Cerebellum (tissue), 4 donors: ENCODE measurements at places on chromosomes 1 and 21. TPM values are rescaled to one million over a fixed set of nuclear protein-coding genes. Genes with fewer than 3 reads are reported as not detected.

TNFRSF18 gene
- total RNA-seq: not detected

KCNJ9 gene
- total RNA-seq: 12.0 TPM

DNA sequence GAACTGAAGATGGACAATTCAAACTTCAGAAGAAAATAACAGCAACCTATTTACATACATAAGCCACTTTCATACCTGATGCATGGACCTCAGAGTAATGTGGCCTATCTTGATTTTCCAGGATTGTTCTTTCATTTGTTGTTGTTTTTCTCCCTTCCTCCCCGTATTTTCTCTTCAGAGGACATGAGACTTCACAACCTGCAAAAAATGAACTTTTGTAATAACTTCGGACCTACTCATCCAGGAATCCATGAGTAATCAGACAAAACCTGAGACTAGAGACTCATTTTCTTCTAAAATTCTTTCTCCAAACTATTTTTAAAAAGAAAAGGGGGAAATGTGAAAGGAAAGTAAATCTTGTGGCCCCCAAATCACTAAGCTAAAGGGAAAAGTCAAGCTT, 17.6 kb upstream of the PLA2G5 start:
- DNase-seq: no peak

DNA sequence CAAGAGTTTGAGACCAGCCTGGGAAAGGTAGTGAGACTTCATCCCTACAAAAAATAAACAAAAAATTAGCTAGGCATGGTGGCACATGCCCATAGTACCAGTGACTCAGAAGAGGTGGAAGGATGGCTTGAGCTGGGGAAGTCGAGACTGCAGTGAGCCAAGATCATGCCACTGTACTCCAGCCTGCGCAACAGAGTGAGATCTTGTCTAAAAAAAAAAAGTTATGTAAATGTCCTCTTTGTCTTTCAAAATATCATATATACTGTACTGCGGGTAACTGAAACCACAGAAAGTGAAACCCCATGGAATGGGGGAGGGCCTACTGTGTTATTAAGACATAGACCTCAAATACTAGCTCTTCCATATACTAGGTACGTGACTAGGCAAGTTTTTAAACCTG, 20.8 kb downstream of the ACADM start:
- DNase-seq: no peak

HUNK gene
- total RNA-seq: 19.3 TPM

DNA sequence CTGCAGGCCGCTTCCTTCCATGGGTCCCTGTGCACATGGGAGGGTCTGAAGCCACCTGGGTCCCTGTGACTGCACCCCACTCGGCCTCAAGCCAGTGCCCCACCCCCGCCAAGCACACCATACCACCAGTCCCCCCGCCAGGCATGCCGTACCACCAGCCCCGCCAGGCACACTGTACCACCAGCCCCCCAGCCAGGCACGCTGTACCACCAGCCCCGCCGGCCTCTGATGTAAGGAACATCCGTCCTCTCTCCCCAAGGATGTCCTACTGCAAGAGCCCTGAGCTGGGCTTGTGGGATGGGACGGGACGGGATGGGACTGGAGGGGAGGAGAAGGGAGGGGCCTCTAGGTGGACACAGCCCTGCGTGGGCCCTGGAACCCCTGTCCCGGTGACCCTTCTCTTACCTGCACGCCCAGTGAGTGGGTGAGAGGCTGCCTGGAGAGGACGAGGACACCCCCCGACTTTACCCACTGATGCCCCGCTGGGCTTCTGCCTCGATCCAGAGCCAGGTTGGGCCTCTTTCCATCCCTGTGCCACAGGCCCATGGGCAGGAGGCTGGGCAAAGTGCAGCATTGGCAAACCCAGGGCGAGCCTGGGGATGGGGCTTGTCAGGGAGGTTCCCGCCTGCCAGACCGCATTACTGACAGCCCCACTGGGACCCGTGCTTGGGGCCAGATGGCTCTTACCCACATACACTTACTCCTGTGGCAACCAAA, 40.8 kb upstream of the COL6A1 start:
- no peak for DNase-seq

DNA sequence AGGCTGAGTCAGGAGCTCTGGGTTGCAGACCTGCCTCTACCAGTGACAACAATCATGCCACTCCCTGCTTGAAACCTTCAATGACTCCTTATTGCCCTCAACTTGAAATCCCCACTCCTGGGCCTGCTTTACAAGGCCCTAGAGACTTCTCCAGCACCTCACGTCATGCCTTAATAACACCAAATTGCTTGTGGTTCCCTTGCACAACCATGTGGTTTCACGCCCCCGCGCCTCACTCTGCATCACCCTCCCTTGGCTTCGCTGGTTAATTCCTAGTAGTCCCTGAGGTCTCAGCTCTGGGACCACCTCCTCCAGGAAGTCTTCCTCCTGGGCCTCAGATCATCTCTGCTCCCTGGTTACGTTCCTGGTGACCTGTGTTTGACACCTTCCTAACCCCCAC, 33.0 kb downstream of the EPHA2 start:
- no peak for DNase-seq

- no peak for DNase-seq
These were observed 11.4 kb upstream of the BCAR3 start for GRCh38 chr1:93692983-93693591.

- DNase-seq: no peak
These were observed 2.8 kb upstream of the ECE1 start for GRCh38 chr1:21292984-21293536.

GRCh38 chr1:185566995-185567394, 167.2 kb upstream of the HMCN1 start:
- no peak for DNase-seq

MXRA8 gene
- 18.2 TPM for total RNA-seq

DNA sequence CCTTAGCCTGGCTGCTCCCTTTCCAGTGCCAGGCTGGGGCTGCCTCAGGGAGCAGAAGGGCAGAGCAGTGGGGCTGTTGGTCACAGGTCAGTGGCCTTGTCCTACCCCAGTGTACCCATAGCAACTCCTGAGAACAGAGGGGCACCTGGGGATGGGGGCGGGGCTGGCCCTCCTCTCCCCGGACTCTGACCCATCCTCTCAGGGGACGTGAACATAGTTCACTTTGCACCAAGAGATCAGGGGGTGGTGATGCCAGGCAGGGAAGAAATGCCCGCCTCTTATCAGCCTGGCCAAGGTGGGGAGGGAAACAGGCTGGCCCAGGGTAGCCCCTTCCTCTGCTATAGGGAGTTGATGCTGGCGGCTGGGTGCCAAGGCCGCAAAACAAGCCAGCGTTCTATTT, 4.9 kb downstream of the ETNK2 start:
- no peak for DNase-seq

CEP104 gene
- 31.0 TPM for total RNA-seq

- peak; percentile 39 for DNase-seq
These were observed 28.1 kb downstream of the RABIF start for GRCh38 chr1:202860744-202861419.

DNA sequence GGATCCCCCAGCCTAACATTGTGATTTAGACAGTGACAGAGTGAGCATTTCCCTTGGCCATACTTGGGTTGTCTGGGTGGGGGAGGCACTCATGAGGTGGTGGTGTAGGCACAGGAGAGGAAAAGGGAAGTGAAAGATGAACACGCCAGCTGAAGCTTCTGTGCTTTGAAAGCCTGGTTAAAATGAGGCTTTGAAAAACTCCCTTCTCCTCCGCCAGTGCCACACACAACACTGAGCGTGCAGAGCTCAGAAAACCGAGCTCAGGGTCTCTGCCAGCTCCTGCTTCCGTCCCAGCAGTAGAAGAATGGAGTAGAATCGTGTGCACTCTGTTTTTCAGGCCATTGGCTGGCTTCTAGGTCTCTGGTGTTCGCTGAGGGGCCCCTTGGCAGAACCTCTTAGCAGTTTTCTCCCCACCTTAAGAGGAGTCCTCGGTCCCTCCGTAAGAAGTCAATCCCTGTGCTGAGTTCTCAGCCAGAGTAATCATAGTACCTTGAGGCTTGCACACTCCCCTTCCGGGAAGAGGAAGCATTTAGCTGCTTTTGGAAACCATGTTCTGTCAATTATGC, 12.9 kb downstream of the PLEKHM2 start:
- DNase-seq: no peak

CENPF gene
- total RNA-seq: 28.4 TPM

C1orf87 gene
- not detected for total RNA-seq

DNA sequence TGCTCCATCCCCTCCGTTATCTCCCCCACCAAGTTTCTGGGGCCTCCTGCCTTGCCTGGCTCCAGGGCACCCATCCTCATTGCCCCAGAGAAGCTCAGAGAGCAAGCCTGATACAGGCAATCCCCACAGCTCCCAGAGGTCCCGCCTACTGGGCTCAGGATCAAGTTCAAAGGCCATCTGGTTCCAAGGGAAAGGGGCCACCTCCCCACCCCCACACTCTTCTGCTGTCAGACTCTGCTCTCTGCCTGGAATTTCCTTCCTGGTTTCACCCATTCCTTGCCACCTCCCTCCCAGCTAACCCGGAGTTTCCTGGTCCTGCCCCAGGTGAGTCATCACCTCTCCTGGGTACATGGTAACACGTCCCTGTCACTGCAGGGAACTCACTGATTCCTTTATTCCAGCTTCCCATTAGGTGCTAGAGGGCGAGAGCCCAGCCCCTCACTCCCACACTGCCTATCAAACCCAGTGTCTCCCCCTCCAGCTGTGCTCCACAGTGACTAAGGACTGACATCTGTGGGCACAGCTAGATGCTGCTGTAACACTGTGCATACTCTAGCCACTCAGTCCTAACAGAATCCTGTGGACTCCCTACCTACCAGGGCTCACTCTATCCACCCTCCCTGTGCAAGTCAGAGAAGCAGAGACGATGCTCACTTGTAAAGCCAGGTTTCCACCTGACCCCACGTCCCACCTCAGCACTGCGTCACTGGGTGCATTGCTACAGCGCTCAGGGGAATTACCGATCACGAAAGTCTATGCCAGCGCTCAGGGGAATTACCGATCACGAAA, 21.8 kb downstream of the RSPH1 start:
- no peak for DNase-seq

LGR6 gene
- total RNA-seq: 2.9 TPM

CD84 gene
- total RNA-seq: 2.1 TPM

DNA sequence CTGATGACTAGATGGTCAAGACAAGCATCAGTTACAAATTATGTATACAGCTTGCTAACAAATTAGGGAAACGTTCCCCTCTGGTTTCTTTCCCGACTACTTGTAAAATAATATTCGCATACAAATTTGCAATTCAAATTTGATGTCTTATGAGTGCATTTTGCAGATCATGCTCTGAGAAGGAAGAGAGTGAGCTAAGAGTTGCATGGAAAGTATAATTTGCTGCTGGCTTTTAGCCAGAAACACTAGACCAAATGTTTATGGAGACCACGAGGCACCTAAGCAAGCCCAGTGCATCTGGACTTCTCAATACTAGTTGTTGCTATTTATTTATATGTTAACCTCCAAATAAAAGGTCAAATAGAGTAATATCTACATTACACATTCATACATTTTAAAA, 216.0 kb downstream of the SMYD3 start:
- no peak for DNase-seq

FLG2 gene
- total RNA-seq: not detected

FBXO44 gene
- total RNA-seq: 28.6 TPM

- no peak for DNase-seq
These were observed 45.9 kb downstream of the PLXNA2 start for GRCh38 chr1:208198236-208198635.

PLA2G2F gene
- total RNA-seq: not detected

GRCh38 chr1:205317311-205317917, 4.1 kb downstream of the NUAK2 start:
- DNase-seq: peak; percentile 89

GRCh38 chr21:45588086-45588825, 46.0 kb upstream of the SLC19A1 start:
- DNase-seq: no peak

- DNase-seq: peak; percentile 53
These were observed 5.2 kb upstream of the C2CD2 start for GRCh38 chr21:41958886-41959563.

CFHR1 gene
- total RNA-seq: not detected

CRNN gene
- total RNA-seq: not detected

DAB1 gene
- total RNA-seq: 71.6 TPM

DNA sequence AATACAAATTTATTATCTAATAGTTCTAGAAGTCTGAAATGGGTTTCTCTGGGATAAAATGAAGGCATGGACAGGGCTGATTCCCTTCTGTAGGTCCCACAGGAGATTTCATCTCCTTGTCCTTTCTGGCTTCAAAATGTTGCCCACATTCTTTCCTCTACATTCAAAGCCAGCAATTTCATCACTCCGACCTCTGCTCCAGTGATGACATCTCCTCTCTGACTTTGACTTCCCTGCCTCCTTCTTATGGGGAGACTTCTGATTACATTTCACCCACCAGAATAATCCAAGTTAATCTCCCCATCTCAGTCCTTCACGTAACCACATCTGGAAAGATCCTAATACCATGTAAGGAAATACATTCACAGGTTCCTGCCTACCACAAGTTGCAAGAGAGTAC, 358.0 kb upstream of the C1orf87 start:
- DNase-seq: no peak

GRCh38 chr1:206427291-206427690, 43.0 kb upstream of the IKBKE start:
- DNase-seq: peak; percentile 59

DNA sequence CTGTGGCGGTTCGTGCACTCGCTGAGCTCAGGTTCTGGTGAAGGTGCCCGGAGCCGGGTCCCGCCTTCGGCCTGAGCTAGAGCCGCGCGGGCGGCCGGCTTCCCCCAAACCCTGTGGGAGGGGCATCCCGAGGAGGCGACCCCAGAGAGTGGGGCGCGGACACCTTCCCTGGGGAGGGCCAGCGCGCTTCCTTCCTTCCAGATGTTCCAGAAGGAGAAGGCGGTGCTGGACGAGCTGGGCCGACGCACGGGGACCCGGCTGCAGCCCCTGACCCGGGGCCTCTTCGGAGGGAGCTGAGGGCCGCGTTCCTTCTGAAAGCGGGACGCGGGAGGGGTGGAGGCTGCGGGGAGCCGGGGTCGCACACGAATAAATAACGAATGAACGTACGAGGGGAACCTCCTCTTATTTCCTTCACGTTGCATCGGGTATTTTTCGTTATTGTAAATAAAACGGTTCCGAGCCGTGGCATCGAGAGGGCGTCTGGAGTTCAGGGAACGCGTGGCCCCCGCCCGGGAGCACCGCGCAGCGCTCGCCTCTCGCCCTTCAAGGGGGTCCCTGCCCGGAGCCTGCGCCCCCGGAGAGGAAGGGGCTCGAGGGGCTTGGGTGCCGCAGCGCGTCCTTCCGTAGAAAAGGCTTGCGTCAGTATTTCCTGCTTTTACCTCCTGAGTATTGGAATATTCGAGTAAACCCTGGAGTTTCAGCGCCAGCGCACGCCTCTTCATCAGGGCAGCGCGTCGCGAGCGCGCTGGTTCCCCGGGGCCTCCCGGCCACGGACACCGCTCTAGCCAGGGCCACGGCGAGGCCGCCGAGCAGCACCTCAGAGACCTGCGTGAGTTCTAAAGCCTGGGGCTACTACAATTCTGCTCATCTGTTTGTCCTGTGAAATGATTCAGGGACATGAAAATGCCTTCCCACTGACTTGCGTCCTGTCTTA, 11.5 kb downstream of the YBEY start:
- peak; percentile 37 for DNase-seq

SAMD13 gene
- total RNA-seq: 5.1 TPM
